ENCODE measurements at places on chromosomes 2 and 18.

DNA sequence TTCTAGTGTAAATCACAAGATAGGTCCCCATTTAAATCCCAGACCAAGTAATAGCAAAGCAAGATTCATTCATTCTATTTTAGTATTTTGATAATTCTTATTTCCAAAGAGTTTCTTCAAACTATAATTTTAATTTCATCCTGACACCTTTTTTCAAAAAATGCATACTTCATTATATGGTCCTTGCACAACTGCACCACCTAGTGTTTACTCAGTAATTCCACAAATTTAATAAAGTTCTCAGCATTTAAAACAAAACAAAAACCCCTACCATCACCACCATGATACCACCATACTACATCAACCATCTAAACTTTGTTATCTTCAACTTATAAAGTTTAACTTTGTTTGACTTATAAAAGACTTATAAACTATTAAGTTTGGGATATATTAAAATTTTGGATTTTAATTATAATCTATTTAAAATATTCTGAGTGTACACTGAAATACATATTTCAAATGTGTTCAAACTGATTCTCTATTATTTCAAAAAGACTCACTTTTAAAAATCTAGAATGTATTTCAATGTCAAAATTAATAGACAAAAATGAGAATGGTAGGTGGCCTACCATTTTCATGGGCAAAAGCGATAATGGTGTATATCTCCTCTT lies 44.2 kb downstream of the WDPCP start:
- no peak for DNase-seq

DNA sequence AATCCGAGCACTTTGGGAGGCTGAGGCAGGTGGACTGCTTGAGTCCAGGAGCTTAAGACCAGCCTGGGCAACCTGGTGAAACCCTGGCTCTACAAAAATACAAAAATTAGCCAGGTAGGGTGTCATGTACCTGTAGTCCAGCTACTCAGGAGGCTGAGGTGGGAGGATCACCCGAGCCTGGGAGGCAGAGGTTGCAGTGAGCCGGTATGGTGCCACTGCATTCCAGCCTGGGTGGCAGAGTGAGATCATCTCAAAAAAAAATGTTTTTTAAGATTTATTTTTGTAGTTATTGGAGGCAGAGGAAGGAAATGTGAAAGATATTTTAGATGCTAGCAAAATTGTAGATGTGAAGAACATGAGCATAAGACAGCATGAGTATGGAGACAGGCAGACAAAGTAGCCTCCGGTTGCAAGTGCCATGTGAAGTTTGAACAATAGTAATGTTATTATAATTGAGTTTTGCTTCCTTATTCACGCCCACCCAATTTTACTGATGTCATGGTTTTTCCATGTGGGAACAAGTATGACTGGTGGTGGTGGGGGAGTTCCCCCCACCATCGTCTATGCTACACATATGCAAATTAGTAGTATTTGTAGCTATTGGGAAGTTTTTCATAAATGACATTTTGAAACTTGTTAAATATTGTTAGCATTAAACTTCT lies 18.0 kb downstream of the REL start:
- no peak for DNase-seq

DNA sequence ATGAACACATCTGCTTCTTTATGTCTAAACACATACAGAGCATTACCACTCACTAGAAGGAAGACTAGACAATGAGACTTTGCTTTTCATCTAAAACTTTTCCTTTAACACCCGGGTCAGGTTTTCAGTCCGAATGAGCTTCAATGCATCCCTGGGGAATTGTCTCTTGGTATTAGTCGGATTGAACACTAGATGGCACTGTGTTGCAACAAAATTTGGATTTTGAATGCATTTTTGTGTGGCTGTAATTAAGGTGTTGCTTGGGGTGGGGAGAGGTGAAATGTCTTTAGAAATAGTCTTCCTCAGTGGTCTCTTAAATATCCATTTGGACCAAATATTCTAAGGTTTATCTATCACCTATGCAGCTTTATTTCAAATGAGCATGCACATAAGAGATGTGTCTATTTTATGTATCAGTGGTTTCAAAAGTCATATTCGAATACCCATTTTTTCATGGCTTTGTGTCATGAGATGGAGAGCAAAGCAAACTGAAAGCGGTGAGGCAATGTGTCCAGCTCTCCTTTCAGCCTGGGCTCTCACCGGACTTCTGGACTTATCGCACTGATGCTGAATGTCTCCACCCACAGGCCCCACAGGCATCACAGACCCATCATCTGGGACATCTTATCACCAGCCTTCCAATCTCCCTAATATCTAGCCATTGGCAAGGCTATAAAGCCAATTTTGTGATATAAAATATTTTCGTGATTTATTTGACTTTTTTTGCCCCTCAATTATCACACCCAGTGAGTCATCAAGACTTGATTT lies 510.3 kb downstream of the RNF144A start:
- DNase-seq: peak; percentile 38

- no peak for DNase-seq
Measured at GRCh38 chr2:204652063-204652462, 106.8 kb downstream of the PARD3B start.
